ENCODE measurements at places on chromosomes 13 and 19.

DNA sequence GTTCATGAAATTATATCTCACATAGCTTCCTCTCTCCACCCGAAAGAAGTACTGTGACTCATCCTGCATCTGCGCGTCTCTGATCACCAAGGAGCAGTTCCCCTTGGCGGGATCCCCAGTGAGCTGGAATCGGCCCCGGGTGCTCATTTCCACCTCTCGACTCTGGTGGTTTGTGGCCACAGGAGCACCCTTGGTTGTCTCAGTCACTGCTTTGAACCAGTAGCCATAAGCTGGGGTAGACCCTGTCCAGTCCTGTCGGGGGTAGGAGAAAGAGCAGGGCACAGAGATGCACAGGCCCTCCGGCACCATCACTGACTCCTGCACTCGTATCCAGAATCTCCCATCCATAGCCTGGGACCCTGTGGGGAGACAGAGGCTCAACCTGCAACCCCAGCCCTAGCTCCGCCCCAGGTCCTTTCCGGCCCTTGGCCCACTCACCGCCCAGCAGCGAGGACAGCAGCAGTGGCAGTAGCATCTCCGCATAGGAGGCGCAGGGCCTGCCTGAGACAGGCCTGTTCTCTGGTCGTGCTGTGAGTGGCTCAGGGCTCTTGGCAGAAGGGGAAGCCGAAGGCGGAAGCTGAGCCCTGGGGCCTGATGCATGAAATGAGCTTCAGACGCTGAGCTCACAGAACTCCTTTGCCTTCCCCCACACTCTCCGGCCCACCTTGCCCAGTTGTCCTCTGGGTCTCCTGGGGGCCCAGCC, at the start of gene SIGLEC10:
Gene SIGLEC10 (minus strand): TSS at position 536 of the 703 bp plus-strand sequence. CDS start 61 bp downstream, at position 475.
- DNase-seq: no peak

DNA sequence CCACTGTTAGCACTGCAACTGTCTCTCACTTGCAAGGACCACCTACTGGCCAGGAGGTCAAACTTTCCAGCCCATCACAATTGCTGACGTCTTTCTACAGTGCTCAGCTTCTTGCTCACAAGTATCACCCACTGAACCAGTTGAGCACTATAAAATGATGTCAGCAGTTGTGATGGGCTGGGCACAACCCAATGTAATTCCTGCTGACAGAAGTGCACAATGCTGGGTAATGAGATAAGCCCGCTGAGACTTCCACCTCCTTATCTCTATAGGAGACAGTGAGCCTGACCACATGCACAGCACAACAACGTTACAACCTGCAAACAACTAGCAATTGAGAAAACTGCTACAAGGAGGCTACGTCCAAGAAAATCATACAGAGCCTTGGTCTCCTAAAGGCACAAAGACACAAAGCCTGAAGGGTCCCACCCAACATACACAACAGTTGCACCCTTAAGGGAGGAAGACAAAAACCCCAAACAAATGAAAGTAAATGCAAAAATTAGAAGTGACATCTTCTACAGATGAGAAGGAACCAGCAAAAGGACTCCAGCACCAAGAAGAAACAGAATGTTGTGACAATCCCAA, 273.2 kb downstream of the LIG4 start:
- DNase-seq: no peak

GRCh38 chr13:48475230-48475629, 57.6 kb downstream of the RCBTB2 start:
- no peak for DNase-seq

- no peak for DNase-seq
Measured at GRCh38 chr19:41540041-41540695, 35.8 kb upstream of the CEACAM21 start.

DNA sequence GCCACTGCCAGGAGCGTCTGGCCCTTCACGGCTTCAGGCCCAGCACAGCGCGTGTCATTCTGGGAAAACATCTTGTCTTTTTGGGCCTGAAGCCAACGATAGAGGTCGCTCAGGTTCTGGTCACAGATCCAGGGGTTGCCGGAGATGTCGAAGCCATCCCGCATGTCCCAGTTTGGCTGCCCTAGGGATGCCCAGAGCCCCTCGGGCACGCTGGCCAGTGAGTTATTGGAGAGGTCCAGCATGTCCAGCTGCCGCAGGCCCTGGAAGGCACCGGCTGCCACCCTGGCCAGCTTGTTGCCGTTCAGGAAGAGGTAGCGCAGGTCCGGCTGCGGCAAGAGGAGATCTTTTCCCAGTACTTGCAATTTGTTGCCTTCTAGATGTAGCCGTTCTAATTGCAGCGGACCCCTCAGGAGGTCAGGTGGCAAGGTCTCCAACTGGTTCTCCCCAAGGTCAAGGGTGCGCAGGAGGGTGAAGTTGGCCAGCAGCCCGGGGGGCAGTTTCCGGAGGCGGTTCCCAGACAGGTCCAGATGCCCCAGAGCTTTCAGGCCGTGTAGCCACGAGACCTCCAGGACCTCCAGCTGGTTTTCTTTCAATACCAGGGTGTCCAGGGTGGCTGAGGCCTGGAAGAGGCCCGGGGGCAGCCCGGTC, 1.8 kb downstream of the LRG1 start:
- no peak for DNase-seq

DNA sequence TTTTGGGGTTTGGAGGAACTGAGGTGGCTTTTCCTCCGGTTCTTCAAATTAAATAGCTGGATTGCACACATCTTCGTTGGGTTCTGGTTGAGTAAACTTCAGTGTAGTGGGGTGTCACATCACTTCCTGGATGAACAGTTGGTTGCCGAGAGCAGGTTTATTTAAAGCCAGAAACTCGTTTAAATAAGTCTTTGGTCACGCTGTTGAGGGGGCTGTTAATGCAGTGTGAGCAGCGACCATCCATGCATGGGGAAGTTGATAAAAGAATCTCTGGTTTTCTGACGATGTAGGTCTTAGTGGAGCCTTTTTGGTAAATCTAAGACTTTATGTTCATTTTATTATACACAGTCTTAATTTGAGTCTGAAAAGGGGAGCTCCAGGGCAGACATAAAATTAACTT, 351.2 kb upstream of the ARGLU1 start:
- DNase-seq: no peak

GRCh38 chr13:71242201-71242600, 624.8 kb downstream of the DACH1 start:
- DNase-seq: no peak

DNA sequence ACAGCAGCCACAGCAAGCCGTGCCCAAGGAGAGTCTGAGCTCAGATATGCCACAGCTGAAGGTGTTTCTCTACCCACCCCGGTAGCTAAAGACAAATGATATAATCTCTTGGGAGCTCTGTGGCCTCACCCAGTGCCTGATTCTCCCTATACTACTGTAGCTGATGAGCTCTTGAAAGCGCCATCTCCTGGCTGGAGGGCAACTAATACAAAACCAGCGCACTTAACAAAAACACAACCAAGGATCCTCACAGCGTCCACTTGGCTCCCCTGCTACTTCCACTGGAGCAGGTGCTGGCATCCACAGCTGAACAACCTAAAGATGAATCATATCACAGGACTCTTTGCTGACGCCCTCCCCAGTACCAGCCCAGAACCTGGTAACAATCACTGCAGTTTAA, 1212.0 kb downstream of the PCDH17 start:
- DNase-seq: no peak

- no peak for DNase-seq
Measured at GRCh38 chr13:43223216-43223615, 199.8 kb downstream of the DNAJC15 start.

GRCh38 chr19:55590617-55591016, 8.7 kb downstream of the FIZ1 start:
- no peak for DNase-seq

GRCh38 chr19:31348481-31349159, 616 bp downstream of the TSHZ3 start:
- no peak for DNase-seq

DNA sequence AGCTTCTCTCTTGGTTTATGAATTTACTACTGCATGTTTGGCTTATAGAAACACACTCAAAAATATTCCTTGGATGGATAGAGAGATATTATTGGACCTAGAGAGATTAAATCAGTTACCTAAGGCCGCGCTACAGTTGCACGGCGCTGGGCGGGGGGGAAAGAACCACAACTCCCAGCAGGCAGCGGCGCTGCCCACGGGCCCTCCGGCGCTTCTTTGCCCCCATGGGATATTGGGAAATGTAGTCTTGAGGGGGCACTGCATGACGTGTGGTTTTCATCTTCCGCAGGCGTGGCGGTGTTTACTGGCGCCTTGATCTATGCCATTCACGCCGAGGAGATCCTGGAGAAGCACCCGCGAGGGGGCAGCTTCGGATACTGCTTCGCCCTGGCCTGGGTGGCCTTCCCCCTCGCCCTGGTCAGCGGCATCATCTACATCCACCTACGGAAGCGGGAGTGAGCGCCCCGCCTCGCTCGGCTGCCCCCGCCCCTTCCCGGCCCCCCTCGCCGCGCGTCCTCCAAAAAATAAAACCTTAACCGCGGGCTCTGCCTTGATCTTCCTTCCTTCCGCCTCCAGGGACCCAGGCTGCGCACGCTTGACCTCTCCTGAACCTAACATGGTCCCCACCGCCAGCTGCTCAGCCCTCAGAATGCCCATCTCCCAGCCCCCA, 4.8 kb downstream of the EMP3 start:
- DNase-seq: peak; percentile 68

DNA sequence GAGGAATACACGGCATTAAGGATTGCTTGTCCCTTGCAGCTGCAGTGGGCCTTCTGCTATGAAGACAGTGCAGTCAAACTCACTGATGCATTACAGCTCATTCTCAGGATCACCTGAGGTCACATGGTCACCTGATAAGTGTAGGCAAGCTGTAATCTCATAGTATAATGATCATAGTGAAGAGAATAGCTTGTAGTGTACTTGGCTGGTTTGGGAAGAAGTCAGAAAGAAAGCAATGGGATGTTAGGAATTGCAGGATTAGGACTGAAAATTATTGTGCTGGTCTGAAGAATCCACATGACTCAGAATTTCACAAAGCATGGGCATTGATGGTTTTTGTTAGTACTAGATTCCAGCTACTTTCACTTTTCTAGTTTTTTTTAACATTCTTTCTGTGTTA, 76.7 kb downstream of the MBNL2 start:
- no peak for DNase-seq

DNA sequence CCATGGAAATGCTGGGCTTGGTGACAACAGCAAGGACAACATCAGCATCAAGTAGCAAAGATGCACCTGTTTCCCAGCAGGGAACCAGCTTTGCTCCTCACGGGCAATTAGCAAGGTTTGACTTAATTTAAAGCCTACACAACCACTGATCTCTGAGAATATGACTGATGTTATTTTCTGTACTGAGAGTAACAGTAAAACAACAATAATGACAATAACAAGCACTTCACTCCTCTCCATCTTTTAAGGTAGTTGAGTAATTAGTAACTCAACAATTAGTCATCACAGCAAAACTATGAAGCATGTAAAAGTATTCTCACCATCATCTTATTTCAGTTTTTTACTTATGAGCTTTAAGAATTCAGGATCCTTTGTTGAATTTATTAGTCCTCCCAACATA, 37.3 kb downstream of the ENOX1 start:
- DNase-seq: no peak

- DNase-seq: no peak
Measured at GRCh38 chr19:19743176-19743575, 10.3 kb upstream of the ZNF14 start.

DNA sequence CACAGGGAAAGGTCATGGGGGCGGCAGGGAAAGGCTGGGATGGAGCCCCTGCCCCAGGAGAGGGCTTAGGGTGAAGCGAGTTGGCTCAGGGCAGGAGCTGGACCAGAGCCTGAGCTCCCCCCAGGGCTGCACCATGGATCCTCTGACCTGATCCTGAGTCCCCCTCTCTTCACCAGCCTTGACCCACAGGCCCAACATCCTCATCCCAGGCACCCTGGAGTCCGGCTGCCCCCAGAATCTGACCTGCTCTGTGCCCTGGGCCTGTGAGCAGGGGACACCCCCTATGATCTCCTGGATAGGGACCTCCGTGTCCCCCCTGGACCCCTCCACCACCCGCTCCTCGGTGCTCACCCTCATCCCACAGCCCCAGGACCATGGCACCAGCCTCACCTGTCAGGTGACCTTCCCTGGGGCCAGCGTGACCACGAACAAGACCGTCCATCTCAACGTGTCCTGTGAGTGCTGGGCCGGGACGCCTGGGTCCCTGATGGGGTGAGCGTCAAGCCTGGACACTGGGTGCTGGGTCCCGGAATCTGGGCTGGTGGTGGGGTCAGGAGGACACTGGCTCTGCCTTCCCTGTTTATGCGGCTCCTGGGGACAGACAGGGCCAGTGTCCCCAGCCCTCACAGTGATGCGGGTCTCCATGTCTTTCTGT, 842 bp downstream of the SIGLEC9 start:
- DNase-seq: no peak

- no peak for DNase-seq
Measured at GRCh38 chr13:51782026-51782710, 21.8 kb downstream of the DHRS12 start.

DNA sequence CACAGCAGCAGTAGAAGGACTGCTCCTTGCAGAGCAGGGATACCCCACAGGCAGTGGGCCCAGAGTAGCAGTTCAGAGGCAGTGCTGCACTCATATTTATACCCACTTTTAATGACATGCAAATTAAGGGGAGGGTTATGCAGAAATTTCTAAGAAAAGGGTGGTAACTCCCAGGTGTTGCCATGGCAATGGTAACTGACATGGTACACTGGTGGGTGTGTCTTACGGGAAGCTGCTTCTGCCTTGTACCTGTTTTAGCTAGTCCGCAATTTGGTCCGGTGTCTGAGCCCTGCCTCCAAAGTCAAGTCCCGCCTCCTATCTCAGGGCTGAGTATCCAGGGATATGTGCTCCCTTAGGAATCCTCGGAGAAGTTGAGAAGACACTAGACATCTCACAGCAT, 79.2 kb upstream of the UQCRFS1 start:
- DNase-seq: no peak

GRCh38 chr13:29969286-29969685, 118.9 kb upstream of the UBL3 start:
- no peak for DNase-seq
